Mesothelial cell of epicardium (in vitro differentiated cells): ENCODE measurements at places on chromosomes 16 and 17.

- no peak overlapping the region for H3K27ac ChIP-seq
- H3K4me1 ChIP-seq = no peaks in the 10 kb centered on the region
- H3K36me3 ChIP-seq = no peaks in the 10 kb centered on the region
- no peaks in the 10 kb centered on the region for H3K27me3 ChIP-seq
- no peak overlapping the region for H3K4me3 ChIP-seq
Measured at GRCh38 chr16:73383195-73383987, 335.5 kb upstream of the ZFHX3 start.

DNA sequence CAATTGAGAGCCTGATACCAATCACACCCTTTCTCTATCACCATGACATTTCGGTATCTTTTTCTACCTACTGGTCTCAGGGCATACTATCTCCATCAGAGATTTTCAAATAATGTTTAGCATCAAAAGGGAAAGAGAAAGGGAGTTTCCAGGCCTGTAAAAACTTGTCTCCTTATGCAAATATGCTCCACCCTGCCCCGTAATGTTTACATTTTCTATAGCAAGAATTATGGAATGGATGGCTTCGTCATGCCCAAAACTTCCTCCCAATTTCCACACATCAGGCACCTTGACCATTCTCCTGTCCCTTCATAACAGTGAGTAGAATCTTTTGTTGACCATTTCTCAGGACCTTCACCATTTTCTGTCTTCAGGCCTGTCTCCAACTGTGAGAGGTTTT is 30.9 kb upstream of the HLF start:
- H3K36me3 ChIP-seq = no peaks in the 10 kb centered on the region
- H3K4me3 ChIP-seq = no peak overlapping the region
- H3K4me1 ChIP-seq = peaks cover 6% of the 10 kb centered on the region
- H3K27me3 ChIP-seq = peaks cover 46% of the 10 kb centered on the region
- H3K27ac ChIP-seq = no peak overlapping the region
- DNase-seq = no peak

DNA sequence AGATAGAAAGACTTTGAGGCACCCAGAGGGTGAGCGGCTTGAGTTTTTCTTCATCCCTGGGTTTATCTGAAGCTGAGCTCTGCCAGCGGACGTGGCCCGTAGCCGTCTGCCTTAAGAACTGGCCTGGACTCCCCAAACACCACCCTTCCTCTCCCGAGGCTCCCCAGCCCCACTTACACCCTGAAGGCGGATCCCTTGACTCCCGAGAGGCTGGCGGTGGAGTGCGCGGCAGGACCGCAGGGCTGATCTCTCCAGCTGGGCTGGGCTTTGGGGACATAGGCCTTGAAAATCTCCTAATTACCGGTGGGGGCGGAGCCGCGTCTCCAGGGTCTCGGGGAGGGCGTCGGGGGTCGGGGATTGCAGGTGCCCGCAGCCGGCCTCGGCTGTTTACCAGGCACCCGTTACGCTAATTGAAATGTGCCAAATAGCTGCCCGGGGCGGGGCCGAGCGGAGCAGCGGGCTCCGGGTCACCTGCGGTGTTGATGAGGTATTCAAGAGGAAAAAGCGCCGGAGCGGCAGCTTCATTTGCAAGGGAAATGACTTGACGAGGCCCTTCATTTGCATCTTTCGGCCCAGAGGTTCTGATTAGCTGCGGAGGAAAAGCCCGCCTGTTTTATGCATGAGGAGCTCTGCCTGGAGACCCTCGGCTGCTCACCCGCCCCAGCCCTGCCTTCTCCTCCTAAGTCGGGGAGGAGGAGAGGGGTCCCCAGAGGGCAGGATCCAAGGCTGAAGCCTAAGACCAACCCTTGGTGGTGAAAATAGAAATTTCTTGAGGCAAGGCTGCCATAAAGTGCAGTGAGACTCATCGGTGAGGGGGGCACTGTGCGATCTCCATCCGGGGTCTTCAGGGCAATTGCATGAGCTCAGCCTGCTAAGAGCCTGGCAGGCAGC is 100.7 kb downstream of the MGAT5B start:
- H3K27me3 ChIP-seq = peaks cover 53% of the 10 kb centered on the region
- DNase-seq = peak; percentile 46
- no peak overlapping the region for H3K27ac ChIP-seq
- H3K4me1 ChIP-seq = peaks cover 8% of the 10 kb centered on the region
- H3K4me3 ChIP-seq = peak overlapping the region; percentile 72

DNA sequence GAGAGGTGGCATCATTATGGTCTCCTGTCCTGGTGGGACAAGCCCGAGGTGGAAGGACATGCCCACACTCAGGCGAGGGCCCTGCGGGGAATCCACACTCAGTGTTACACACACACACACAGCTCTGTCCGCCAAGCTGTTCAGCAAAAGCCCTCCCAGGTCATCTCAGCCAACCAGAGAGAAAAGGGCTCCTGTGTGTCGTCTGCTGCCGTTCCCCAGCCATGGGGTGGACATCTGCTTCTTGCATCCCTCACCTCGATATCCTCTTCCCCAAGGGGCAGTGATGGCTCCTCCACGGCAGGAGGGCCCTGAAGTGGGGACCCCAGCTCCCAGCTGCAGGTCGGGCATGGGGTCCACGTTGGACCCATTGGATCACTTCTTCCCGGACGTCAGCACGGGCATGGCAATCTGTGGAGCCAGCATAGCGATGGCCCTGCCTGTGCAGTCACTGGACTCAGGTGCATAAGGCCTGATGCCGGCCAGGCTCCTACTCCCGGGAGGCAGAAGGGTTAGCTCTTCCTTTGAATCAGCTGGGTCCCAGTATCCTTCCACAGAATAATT is 290.1 kb downstream of the C16orf95 start:
- no peak overlapping the region for H3K4me3 ChIP-seq
- no peak overlapping the region for H3K27ac ChIP-seq
- no peaks in the 10 kb centered on the region for H3K36me3 ChIP-seq
- H3K27me3 ChIP-seq = peaks cover 9% of the 10 kb centered on the region
- no peak for DNase-seq

DNA sequence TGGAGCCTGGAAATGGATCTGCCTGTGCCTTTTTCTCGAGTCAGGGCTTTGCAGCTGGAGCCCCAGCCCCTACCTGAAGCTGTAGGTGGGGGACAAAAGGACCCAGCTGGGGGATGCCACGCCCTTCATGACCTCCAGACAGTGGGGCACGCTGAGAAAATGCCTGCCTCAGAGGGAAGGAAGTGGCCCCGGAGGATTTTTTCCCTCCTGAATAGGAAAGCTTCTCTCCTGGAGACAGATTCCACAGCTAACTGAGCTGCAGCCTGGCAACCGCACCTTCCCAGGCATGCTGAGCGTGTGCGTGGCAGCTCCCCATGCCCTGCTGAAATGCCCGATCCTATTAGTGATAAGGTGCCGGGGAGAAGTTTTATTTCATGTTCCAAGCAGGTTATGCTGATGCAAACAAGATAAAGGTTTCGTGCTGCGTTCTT is 58.0 kb downstream of the AIPL1 start:
- no peak overlapping the region for H3K4me3 ChIP-seq
- no peak for DNase-seq
- H3K36me3 ChIP-seq = no peaks in the 10 kb centered on the region

DNA sequence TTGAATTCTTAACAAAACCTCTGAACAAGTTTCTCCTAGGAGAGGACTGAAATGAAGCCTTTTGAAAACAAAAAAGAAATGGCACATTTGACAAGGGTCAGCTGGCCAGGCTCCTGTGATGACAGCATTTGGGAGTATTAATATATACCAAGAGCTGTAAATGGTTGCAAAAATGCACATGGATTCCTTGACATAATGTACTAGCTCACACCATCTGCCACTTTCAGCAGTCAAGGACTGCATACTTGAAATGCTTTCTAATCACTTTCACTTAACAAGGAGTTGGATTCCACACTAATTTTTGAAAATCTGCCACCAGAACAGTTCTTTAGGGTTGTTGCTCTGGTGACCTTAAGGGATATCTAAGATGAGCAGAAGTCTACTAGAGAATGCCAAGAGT is 236.7 kb upstream of the TOX3 start:
- H3K27ac ChIP-seq = no peak overlapping the region
- peaks cover 10% of the 10 kb centered on the region for H3K27me3 ChIP-seq
- no peaks in the 10 kb centered on the region for H3K4me1 ChIP-seq
- H3K4me3 ChIP-seq = no peak overlapping the region
- no peaks in the 10 kb centered on the region for H3K36me3 ChIP-seq

- no peak overlapping the region for H3K4me3 ChIP-seq
- no peak for DNase-seq
- H3K27me3 ChIP-seq = no peaks in the 10 kb centered on the region
- H3K4me1 ChIP-seq = peaks cover 10% of the 10 kb centered on the region
- no peak overlapping the region for H3K27ac ChIP-seq
Measured at GRCh38 chr17:42251115-42251514, 25.1 kb downstream of the STAT5B start.

GRCh38 chr16:4381072-4381934 is 9.7 kb downstream of the VASN start:
- peaks cover 26% of the 10 kb centered on the region for H3K4me1 ChIP-seq
- no peak overlapping the region for H3K4me3 ChIP-seq
- H3K36me3 ChIP-seq = peaks cover 2% of the 10 kb centered on the region
- no peak for DNase-seq
- H3K27ac ChIP-seq = no peak overlapping the region

GRCh38 chr16:86042996-86043725 is 144.2 kb downstream of the IRF8 start:
- H3K4me3 ChIP-seq = no peak overlapping the region
- H3K4me1 ChIP-seq = peaks cover 17% of the 10 kb centered on the region
- DNase-seq = no peak
- H3K27me3 ChIP-seq = peaks cover 79% of the 10 kb centered on the region
- H3K27ac ChIP-seq = no peak overlapping the region
